ENCODE measurements at places on chromosomes 5 and 9. TPM values are rescaled to one million over a fixed set of nuclear protein-coding genes. Genes with fewer than 3 reads are reported as not detected.

Gene FOXI1
- not detected for total RNA-seq

Gene TEX10
- 26.8 TPM for total RNA-seq

Gene IFNA2
- not detected for total RNA-seq

Gene C9orf152
- 0.14 TPM for total RNA-seq

Gene TAS2R1
- not detected for total RNA-seq

Gene TMEM171
- 0.26 TPM for total RNA-seq

Gene HSPA9
- total RNA-seq, result 701 TPM

Gene FOXD4L3
- not detected for total RNA-seq

Gene PIP5K1B
- total RNA-seq, result 0.57 TPM

Gene NDST1
- 8.0 TPM for total RNA-seq

Gene RARS1
- total RNA-seq, result 183 TPM

Gene ENHO
- not detected for total RNA-seq

Gene SPATA31D4
- total RNA-seq, result not detected

Gene ANXA1
- 82.7 TPM for total RNA-seq

Gene MTRR
- total RNA-seq, result 57.9 TPM

DNA sequence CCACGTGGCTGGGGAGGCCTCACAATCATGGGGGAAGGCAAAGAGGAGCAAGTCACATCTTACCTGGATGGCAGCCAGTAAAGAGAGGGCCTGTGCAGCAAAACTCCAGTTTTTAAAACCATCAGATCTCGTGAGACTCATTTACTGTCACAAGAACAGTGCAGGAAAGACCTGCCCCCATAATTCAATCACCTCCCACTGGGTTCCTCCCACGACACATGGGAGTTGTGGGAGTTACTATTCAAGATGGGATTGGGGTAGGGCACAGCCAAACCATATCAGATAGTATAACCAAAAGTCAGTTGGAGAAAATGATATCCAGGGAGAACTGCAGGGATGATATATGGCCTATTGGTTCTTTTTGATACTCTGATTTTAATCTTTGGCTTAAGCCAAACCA lies 10.0 kb upstream of the CAVIN4 start:
- no peak for DNase-seq

DNA sequence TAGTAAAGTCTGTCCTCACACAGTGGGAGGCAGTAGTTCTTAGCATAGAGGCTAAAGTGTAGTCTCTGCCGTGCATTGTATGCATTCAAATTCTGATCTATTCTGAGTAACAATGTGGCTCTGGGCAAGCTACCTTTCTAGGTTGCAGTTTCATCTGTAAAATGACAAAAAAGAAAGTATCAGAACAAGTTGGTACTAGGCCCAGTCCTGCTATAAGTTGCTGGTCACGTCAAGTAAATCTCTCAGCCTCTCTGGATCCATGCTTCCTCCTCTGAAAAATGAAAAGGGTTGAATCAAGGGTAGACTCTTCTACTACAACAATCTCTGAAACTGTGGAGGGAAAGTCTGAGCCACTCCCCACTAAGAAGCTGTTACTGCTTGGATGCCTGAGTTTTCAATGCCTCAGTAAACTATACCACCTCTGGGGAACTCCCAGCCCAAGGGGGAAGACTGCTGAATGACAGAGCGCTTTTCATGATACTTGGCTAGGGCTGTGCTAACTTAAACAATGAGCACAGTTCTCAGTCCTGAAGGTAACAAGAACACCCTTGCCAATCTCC lies 34.5 kb upstream of the SPARC start:
- no peak for DNase-seq

GRCh38 chr5:113520429-113520828 lies 6.9 kb downstream of the YTHDC2 start:
- no peak for DNase-seq

DNA sequence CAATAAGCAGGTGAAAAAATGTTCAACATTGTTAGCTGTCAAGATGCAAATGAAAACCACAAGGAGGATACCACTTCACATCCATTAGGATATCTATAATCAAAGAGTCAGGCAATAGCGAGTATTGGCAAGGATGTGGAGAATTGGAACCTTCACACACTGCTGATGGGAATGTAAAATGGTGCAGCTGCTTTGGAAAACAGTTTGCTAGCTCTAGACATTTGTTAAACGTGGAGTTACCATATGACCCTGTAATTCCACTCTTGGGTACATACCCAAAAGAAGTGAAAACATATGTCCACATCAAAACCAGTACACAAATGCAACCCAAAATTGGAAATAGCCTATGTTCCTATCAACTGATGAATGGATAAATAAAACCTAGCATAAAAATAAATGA lies 37.4 kb downstream of the SCAMP1 start:
- no peak for DNase-seq

GRCh38 chr5:127941646-127942045 lies 141.9 kb upstream of the SLC12A2 start:
- no peak for DNase-seq

- no peak for DNase-seq
Observed at GRCh38 chr9:3525096-3525835, 535 bp downstream of the RFX3 start.

GRCh38 chr5:173001229-173001841 lies 17.8 kb downstream of the ATP6V0E1 start:
- DNase-seq, result no peak

DNA sequence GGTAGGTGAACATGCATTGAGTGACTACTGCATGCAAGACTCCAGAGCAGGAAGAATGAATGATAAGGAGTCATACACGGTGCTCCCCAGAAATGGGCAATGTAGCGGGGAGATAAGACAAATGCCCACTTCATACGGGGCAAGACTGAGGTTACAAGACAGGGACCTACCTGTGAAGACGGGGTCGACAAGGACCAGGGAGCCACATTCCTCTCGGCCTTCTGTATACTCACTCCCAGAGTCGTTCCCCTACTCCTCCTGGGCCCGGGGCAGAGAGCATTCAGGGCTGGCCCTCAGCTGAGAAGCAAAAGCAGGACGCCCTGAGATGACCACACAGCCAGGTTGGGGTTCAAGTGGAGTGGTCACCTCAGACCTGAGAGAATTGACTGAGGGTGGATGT lies 26.7 kb downstream of the PITX1 start:
- DNase-seq, result no peak

- no peak for DNase-seq
Observed at GRCh38 chr9:131776473-131776872, 36.6 kb upstream of the RAPGEF1 start.

GRCh38 chr5:68932830-68933434 lies 160.9 kb upstream of the SLC30A5 start:
- no peak for DNase-seq

DNA sequence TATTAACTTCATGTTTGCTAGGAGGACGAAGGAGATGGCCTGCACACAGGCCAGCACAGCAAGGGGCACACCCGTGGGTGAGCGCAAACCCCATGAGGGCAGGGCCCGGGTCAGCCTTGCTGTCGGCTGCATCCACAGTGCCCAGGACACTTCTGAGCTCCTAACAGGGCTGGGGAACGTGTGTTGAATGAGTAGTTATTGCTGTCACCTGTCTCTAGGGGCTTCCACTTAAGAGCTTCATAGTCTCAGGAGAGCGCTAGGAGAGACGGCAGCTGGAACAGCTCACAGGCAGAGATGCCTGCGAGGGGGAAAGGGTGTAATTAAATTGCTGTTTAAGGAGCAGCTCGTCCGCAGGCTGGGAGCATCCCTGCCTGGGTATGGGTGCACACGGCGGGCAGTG lies 91.4 kb upstream of the NEURL1B start:
- DNase-seq, result no peak

DNA sequence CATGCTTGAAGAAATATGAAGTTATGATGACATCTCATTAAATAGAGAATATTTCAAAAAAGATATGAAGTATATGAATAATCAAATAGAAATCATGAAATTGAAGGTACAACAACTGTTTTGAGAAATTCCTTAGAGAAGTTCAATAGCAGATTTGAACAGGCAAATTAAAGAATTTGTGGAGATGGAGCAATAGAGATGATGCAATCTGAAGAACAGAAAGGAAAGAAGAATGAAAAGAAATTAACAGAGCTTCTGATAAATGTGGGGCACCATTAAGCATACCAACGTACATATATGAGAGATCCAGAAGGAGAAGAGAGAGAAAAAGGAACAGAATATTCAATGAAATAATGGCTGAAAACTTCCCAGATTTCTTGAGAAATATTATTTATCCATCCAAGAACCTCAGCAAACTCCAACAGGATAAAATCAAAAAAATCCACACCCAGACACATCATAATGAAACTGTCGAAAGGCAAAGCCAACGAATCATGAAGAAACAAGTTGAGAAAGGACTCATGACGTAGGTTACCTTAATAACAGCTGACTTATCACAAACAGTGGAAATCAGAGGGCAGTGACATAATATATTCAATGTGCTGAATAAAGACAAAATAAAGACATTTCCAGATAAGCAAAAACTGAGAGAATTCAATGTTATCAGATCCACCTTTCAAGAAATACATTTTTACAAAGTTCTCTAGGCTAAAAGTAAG lies 297.2 kb upstream of the TARS1 start:
- no peak for DNase-seq

- DNase-seq, result no peak
Observed at GRCh38 chr9:116928289-116928688, 241.2 kb downstream of the TRIM32 start.

GRCh38 chr9:113673726-113674125 lies 202.4 kb upstream of the ZNF618 start:
- no peak for DNase-seq

GRCh38 chr9:110156902-110157301 lies 51.1 kb downstream of the C9orf152 start:
- DNase-seq, result no peak

DNA sequence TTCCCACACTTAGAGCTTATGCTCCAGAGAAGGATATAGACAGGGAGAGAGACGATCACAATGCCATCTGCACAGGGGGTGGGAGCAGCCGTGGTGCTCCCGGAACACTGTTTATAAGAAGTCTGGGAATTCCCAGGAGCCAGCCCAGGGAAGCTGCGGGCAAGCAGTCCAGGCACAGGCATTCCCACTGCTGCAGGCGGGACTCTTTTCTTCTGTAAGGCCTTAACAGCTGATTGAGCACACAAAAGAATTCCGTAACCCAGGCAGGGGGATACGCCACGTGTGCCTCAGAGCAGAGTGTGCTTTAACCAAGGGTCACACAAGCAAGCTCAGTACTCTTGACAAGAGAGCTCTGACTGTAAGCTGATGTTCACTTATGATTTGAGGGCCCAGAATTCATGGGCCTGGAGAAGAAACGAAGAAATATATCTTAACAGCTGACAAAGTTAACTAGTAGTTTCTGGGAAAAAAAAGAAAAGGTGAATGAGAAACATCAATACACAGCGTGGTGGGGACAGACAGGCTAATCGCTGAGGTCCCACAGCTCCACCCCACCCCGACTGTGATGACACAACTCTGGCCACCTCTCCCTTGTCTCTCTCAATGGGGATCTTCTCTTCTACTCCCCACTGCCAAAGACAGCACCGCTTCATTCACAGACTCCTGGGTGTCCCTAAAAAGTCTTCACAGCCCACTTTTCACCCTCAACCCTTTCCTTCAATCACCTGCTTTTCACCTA lies 85.9 kb upstream of the SIMC1 start:
- no peak for DNase-seq

DNA sequence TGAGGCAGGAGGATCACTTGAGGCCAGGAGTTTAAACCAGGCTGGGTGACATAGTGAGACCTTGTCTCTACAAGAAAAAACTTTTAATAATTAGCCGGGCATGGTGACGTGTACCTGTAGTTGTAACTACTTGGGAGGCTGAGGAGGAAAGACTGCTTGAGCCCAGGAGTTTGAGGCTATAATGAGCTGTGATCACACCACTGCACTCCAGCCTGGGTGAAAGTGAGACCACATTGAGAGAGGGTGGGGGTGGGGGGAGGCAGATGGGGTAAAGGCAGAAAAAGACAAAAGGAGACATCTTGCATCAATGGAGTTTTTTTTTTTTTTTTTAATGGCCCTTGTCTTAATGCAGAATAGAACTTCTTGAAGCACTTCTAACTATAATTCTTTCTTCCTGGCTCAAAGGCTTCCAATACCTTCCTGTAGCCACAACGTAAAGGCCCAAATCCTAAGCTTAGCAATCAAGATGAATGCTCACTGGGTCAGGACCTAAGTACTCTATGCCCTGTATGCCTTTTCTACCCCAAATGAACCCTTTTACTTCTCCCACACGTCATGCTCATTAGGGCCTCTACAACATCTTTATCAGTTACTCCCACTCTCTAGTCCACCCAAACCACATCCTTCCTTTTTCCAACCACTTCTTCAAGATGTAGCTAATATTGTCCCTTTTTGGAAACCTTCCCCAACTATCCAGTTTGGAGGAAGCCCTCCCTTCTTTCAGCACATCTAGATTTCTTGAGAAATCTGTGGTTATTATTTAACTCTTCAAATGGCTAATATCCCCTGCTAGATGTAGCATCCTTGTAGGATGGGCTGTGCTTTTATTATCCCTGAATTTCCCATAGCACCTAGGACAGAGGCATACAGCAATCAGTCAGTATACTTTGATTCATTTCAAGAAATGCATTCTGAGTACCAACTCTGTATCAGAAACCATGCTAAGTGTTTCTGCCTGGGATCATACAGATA lies 40.8 kb downstream of the CSF2 start:
- no peak for DNase-seq

DNA sequence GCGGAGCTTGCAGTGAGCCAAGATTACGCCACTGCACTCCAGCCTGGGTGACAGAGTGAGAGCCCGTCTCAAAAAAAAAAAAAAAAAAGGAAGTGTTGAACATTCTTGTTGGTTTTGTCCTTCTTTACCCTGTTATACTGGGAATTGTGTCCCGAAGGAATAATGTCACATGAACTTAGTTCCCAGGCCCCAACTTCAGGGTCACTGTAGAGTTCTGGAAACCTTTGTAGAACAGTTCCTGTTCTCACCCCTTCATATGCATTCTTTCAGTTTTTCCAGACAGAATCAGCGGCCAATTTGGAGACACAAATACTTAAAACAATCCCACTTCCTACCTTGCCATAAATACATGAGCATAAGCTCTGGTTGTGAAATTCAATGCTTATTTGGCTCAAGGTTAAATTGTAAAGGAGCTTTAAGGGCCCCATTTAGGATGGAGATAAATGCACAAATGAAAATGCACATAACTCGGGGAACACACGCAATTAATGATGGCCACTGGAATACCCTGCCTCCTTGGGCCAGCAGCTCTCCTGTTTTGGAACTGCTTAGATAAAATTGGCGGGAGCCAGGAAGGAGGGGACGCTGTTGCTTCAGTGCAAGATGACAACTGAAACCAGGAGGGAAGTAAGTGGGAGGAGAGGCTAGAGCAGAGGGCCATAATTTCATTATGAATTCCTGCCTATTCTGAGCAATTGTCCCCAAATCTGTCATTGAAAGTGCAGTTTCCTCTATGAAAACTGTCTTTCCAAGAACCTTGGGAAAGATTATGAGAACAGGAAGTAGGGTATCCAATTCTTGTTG lies 153.7 kb downstream of the FGF1 start:
- DNase-seq, result no peak

DNA sequence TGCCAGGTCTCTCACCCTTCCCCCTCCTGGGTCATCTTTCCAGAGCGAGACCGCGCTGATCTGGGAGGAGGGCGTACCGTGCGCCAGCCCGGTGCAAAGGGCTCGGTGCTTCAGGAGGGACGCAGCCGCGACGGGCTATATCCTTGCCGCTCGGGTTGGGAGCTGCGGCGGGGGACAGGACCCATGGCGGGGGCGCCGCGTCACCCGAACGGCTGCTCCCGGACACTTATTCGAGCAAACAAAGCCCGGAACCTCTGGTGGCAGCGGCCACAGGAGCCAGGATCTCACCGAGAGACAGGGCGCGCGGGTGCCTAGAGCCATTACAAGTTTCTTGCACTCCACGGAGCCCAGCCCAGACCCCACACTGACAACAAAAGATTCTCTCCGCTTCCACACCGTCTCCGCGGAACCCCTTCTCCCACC lies 1.3 kb downstream of the SEMA6A start:
- DNase-seq, result no peak
